ENCODE measurements at places on chromosomes 2 and 18.

DNA sequence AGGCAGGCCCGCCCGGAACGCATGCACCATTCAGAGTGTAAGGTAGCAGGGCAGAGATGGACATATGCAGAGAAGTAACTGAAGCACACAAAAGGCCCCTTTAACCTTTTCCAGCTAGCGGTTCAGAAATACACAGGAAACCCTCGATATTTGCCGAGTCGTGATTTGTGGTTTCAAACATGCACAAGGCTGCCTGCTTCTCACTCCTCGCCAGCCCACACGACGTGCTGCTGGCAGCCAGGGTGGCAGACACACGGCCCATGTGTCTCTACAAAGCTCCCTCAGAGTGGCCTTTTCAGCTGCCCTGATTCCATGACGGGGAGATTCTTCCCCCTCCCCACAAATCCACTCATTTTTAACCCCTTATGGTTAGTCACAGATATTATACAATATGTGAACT, 23.6 kb downstream of the ZBTB7C start:
- DNase-seq = no peak

DNA sequence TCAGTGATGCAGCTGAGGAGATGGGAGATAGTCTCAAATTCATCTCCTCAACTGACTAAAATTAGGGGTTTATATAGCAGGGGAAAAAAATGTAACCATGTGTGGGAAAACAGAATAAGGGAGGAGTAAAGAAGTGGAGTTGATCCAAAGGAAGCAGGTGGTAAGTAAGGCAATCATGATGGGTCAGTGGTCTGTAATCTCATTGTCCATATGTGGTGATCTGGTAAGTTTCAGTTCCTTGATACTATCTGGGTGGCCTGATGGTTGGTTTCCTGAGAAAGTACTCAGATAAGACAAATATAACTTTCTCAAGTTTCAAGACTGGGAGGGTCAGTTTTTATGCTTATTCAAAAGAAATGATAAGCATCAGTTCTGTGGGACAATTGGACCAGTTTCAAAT, 312.3 kb upstream of the KCNJ3 start:
- no peak for DNase-seq

GRCh38 chr2:187345338-187345737, 102.7 kb downstream of the CALCRL start:
- no peak for DNase-seq

- DNase-seq = no peak
Measured at GRCh38 chr18:55321265-55322177, 266.5 kb downstream of the TCF4 start.

DNA sequence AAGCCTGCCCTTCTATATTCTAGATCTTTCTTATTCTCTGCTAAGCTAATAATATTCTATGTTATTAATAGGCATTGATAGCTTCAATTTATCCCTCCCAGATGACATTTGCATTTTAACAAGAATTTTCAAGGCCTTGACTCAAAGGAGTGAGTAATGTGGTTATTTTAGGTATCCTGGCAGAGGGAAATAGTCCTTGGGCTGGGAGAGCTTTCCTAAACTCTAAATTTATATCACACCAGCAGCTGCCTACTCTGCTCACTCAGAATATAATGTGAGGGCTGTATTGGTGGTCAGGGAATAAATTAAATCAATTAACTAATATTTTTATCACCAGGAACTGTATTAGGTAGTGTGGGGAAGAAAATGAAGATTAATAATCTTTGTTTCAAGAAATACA, 74.8 kb upstream of the ADAM23 start:
- no peak for DNase-seq

DNA sequence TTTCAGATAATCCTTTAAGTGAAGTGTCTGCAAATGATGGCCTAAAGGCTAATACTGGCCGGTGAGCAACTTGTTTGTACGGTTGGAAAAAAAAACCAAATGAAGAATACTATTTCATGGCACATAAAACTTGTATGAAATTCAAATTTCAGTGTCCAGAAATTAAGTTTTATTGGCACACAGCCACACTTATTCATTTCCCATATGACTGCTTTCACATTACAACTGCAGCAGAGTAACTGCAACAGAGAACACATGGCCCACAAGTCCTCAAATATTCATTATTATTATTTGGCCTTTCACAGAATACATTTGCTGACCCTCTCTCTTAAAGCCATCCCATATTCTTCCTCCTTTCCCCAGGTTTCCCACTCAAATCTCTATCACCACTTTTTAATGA, 1268.6 kb downstream of the LRP1B start:
- DNase-seq = no peak

DNA sequence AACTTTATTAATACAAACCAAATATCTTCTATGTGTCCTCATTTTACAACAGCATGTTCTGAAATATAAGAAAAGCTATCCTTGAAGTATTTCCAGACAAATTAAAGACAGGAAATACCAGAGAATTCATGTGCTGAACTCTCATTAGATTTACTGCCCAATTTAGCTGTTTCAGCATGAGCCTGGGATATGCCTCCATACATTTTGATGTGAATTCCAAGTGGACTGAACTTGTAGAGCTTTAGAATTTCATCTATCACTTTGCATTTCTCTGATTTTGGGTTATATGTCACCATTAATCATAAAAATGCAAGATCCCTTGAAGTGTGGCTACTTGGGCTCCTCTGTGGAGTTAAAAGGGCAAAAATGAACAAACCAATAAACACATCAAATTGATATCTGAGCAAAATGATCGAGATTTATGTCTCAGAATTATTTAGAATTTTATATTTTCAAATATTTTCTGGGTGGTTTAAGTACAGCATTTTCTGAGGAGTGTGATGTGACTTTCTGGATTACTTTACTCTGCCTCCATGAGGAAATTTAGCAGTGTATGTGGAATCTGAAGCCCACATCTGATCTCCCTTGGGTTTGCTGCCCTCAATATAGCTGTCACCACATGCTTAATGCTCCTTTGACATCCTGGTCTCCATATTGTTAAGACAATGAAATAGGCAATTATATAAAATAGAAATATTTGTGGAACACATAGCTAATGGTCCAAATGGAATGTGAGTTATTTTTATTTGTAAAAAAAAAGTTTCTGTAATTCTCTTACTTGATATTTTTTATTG, 206.6 kb upstream of the RBMS1 start:
- DNase-seq = no peak

- no peak for DNase-seq
Measured at GRCh38 chr2:19158896-19159295, 199.5 kb downstream of the OSR1 start.

- no peak for DNase-seq
Measured at GRCh38 chr2:225207043-225207442, 164.8 kb upstream of the DOCK10 start.

DNA sequence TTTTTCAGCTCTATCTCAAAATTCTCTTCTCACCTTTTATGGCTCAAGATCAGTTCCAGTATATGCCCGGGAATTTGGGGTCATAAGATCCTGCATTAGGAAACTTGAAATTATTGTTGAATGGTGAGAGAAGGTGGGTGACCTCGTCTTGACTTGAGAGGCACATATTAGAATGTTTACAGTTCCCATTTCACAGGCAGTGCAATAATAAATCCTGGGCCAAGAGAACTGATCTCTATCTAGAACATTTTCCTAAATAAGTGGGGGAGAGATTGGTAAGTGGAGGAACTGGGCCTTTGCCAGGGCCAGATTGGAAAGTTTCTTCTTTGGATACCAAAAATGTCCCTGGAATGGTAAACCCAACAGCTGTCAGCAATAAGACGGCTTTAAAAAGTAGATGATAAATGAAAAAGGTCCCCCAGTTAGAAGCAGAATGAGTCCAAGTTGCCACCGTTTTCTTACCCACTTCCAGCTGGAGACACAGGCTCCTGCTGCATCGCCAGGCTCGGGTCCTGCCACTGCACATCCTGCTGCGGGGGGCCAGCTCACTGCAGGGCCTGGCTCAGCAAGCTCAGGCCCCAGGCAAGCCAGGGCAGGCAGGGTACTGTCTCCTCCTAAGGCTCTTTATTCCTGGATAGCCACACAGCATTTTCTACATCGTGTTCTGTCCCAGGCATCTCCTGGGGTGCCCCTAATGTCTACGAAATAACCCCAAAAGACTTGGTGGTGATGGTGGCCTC, 126.4 kb upstream of the EPAS1 start:
- DNase-seq = no peak

DNA sequence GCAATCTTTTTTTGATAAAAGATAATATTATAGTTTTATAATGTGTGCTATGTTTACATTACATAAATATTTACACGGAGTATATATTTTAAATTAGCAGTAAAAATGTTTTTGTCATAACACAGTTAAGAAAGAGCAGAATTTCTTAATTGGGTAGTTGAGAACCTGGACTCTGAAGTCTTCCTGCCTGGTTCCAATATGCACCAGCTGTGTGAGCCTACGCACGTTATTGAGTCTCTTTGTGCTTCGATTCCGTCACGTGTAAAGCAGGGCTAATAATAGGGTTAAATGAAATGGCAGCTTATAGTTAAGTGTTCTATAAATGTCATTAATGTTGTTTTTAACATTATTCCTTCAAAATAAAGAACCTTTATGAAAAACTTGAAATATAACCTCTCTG, 1.2 kb upstream of the CCDC88A start:
- DNase-seq = no peak

- DNase-seq = no peak
Measured at GRCh38 chr2:66526180-66526579, 91.3 kb downstream of the MEIS1 start.

DNA sequence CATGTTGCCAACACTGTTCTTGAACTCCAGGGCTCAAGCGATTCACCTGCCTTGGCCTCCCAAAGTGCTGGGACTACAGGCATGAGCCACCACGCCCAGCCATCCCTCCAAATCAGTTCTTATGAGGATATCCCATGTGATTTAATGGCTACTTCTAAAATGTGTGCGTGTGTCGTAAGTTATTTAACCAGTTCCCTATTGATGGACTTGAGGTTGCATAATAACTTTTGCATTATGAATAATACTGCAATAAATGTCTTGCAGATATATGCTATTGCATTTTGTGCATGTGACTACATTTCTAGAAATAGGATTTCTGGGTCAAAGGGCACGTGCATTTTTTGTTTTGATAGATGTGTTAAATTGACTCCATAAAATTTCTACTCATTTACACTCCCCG, 19.0 kb downstream of the DIPK1C start:
- no peak for DNase-seq

Data from stimulated activated CD4-positive, alpha-beta T cell treated with anti-CD3 and anti-CD28 coated beads, TNF-alpha, amount 100 ng/mL, for 4 hours (primary cell).